Stimulated activated CD4-positive, alpha-beta T cell treated with anti-CD3 and anti-CD28 coated beads, Interleukin-1b, Interleukin-23, amount 100 ng/mL, for 1 hour (primary cell): ENCODE measurements at places on chromosomes 7 and 10.

GRCh38 chr10:91768123-91768522, 30.1 kb upstream of the TNKS2 start:
- no peak for DNase-seq

GRCh38 chr7:155281398-155281969, 16.2 kb upstream of the INSIG1 start:
- no peak for DNase-seq

- no peak for DNase-seq
These were observed 335.1 kb downstream of the XPNPEP1 start for GRCh38 chr10:109588259-109588658.

- no peak for DNase-seq
These were observed 74.7 kb upstream of the ITGB1 start for GRCh38 chr10:33032654-33033151.

- DNase-seq = no peak
These were observed 119.3 kb upstream of the SEC61G start for GRCh38 chr7:54878339-54878738.

- DNase-seq = no peak
These were observed 60.3 kb downstream of the CNTNAP2 start for GRCh38 chr7:146176860-146177259.
